ENCODE measurements at places on chromosomes 4 and X.

- DNase-seq, result no peak
Measured at GRCh38 chr4:96343836-96344235, 503.9 kb downstream of the PDHA2 start.

DNA sequence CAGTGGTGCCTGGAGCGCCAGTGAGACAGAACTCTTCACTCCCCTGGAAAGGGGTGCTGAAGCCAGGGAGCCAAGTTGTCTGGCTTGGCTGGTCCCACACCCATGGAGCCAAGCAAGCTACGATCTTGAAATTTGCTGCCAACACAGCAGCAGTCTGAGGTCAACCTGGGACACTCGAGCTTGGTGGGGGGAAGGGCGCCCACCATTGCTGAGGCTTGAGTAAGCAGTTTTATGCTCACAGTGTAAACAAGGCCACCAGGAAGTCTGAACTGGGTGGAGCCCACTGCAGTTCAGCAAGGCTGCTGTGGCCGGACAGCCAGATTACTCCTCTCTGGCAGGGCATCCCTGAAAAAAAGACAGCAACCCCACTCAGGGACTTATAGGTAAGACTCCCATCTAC lies 149.5 kb downstream of the EDA2R start:
- no peak for DNase-seq

GRCh38 chr4:139834226-139834662 lies 168.6 kb downstream of the MGST2 start:
- no peak for DNase-seq

DNA sequence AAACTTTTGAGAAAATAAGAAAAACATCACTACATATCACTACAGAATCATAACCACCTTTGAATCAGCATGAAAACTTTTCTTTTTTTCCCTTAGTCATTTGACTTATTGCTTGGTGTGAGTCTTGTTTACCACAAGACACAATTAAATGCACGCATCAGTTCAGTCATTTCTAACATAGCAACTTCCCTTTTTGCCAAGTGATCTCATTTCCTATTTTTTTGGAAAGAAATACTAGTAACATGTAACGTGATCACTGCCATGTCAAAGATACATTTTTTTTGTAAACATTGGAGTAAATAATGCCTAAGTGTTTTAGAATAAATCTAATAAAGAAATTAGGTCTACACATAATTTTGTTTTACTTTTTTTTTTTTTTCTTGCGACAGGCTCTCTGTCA lies 5.1 kb upstream of the CXCL8 start:
- peak; percentile 43 for DNase-seq

DNA sequence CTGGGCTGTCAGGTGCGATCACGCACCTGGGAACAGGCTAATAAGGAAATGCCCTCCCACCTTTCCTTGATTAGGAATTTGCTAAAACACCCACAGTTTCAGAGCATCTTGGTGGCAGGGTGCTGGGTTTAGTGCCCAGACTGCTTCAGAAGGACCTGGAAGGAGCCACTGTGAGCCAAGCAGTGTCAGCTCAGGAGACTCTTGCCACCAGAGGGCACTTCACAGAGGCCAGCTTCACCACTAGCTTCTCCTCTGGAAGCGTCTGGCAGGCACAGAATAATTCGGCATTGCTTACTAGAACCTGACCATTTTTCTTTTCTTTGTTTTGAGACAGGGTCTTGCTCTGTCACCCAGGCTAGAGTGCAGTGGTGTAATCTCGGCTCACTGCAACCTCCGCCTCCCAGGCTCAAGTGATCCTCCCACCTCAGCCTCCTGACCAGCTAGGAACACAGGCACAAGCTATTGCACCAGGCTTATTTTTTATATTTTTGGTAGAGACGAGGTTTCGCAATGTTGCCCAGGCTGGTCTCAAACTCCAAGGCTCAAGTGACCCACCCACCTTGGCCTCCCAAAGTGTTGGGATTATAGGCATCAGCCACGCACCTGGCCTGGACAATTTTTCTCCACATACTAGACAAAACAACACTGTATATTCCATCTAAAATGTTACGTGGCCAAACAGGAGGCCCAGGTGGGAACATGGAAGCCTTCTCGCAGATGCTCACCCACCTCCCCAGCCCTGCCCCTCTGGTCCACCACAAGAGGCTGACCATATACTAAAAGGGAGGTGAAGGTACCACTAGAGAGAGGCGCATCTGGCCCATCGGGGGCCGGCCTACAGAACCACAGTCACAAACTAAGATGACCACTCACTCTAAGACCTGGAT lies 14.1 kb downstream of the NOP14 start:
- DNase-seq, result no peak

- no peak for DNase-seq
Measured at GRCh38 chr4:1958276-1959103, 50.3 kb downstream of the NELFA start.

GRCh38 chr4:82592639-82593038 lies 30.9 kb upstream of the TMEM150C start:
- no peak for DNase-seq

All from GM18507 (cell line).